ENCODE measurements at places on chromosomes 2 and 18.

DNA sequence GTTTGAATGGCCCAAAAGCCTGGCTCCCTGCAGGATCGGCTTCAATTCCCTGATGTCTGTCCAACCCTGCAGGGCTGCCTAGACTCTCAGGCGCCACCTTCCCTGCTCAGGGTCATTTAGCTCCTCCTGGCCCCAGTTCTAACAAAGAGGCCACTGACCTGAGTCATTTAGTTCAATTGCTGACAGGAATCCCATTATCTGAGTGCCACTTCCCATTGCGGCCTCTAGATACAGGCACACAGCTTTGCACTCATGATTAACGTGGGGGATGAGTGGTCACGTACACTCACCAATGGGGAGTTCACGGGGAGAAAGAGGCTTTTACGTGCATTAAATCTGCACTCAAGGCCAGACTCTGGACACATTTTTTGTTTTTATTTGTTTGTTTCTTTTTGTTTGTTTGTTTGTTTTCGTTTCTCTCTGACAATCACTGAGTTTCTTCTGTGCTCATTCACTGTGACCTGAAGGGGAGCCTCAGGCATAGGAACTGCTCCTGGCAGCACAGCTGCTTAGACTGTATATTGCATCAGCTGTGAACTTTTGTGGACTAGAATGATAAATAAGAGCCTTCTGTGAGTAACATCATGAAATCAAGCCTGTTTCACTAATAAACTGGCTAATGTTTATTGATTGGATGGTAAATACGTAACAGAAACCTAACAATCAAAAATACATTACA lies 118.9 kb upstream of the CTNNA2 start:
- no peak for DNase-seq

DNA sequence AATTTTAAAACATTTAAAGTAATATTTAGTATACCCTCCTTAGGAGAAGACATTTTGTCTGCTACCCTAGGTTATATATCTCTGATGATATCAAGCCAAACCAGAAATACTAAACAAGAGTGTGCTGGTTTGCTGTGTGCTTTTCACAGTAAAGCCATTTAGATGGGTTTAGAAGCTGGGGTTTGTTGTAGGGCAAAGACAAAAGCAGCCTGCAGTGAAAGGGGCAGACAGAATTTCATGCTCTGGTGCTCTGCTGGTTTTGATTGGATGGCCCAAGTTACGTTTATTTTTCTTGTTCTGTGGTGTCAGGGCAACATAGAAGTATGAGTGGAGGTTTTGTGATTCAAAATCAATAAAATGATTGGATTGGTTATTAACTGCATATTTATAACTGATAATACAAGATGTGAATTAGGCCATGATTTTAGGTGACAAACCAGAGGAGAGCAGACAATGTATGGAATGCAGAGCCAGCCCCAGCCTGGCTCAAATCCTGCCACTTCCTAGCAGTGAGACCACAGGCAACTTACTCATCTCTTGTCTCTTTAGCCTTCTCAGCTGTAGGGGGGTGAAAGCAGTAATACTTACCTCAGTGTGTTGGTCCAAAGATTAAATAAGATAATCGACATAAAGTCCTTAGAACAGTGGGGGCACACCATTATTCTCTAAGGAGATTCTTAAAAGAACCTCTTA lies 30.9 kb upstream of the IER3IP1 start:
- no peak for DNase-seq

DNA sequence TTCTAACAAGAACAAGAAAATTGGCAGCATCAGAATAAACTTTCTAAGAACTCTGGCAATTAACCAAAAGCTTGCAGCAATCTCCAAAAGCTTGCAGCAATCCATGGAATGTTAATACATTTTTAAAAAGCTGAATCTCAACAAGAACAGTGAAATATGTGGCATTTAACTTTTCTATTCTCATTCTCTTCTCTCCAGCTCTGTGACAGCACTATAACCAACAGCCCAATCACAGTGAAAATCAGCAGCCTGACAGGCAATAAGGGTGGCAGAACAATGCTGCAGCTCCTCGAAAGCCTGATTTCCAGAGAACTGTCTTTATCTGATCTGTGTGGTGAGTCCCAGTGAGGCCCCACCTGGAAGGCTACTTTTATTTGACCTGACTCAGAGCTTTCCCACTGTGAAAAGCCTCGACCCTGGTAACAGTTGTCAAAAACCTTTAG lies 60.0 kb downstream of the TMEM131 start:
- DNase-seq, result no peak

DNA sequence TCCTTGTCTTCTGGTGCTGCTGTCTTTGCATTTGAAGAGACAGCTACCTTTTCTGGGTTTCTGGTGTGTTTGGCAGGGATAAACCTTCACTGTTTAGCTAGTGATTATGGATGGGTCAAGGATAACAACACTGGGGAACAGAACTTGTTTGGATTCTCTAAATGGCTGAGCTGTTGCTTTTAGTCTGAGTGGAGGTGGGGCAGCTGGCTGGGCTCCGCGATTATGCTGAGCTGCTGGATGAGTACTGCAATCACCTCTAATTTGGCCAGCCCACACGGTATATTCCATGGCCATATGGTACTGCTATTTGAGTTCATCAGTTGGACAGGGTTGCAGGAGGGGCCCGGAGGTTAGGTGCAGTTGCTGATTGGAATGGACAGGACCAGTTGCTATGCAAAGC lies 361.6 kb upstream of the TFPI start:
- no peak for DNase-seq

DNA sequence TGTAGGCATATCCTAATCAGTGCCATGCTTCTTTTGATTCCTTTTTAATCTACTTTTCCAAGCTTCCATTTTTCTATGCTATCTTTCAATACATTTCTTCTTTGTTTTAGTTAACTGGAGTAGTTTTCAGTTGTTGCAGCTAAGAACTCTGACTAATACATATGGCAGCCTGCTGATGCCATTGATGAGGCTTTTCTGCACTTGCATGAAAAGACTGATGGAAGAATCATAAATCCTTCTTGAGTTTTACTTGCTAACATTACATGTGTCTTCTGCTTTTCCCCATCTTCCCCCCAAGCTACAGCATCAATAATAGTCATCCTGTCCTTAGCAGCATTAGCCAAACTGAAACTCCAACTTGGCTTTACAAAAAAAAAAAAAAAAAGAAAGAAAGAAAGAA lies 203.3 kb downstream of the LRP1B start:
- DNase-seq, result no peak

DNA sequence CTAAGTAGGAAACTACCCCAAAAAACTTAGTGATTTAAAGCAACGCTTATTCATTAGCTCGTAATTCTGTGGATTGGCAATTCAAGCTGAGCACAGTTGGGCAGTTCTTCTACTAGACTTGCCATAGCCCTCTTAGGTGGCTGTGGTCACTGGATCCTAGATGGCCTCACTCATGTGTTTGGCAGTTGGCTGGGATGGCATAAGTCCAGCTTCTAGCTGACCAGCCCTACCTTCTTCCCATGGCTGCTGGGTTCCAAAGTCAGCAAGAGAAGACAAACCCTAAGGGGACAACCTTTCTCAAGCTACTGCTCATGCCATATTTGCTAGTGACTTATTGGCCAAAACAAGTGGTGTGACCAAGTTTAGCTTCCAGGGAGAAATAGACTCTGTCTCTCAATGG lies 95.3 kb downstream of the COPS8 start:
- DNase-seq, result no peak

DNA sequence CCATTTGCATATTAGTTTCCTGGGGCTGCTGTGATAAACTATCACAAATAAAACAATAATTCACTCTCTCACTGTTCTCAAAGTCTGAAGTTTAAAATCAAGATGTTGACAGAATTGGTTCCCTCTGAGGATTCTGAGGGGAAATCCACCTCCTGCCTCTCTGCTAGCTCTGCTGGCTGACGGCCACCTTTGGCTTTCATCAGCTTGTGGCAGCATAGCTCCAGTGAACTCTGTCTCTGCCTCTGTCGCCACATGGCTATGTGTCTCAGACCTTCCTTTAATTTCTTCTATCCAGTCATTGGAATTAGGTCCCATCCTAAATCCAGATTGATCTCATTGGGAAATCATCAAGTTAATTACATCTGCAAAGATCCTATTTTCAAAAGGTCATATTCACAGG lies 38.9 kb upstream of the TRIM43 start:
- no peak for DNase-seq

DNA sequence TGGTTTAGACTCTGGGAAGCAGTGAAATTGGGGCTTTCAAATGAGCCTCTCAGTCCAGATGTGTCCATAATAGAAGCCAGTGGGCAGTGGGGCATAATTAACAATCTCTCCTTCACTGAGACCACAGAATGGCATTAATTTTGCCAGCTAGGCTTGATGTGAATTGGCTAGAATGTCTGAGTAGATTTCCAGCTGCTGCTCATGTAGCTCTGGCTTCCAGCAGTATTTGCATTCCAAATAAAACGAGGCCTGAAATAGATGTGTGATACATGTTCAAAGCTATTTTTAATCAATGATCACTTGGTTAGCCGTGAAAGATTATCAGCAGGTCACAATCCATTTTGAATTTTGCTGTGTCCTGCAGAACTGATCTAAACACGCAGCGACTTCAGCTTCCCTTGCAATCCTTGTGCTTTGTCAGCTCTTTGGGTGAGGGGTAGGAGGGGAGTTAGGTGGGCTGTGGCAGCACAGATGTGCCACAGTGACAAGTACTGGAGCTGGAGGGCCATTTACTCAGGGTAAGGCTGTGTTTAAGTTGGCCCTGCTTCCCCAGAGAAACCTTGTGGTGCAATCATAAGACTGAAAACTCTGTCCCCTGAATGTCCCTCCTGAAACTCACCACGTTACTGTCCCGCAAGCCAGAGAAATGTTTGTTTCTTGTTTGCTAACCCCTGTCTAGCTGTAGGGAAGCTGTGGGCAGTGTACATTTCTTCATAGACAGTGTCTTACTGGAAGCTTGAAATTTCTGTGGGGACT lies 56.9 kb upstream of the TMEM178A start:
- DNase-seq, result no peak

DNA sequence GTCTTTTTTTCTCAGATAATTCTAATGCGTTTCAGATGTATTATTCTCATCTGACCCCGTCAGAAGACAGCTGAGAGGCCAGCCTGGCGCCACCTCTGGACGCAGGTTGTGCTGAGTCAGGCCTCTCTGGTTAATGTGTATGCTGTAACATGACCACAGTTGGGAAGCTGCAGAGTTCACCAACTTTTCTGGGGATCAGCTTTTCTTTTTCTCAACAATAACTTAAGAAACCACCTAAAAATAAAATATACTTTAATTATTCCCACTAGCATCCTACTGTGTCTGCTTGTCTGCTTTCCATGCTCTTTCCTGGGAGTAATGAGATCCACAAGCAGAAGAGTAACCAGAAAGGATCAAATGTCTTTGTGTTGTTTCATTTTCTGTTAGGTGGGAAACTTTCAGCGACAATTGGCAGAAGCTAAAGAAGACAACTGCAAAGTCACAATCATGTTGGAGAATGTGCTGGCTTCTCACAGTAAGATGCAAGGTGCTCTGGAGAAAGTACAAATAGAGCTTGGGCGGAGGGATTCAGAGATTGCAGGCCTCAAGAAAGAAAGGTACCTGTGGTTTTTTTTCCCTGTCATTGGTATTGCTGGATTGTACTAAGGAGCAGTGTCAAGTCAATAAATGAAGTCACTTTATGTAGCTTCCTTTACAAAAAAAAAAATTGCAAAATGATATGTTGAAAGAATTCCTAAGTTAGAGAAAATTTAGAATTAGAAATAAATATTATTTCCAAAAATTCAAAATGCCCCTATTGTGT lies 79.8 kb downstream of the CCDC150 start:
- DNase-seq, result no peak

DNA sequence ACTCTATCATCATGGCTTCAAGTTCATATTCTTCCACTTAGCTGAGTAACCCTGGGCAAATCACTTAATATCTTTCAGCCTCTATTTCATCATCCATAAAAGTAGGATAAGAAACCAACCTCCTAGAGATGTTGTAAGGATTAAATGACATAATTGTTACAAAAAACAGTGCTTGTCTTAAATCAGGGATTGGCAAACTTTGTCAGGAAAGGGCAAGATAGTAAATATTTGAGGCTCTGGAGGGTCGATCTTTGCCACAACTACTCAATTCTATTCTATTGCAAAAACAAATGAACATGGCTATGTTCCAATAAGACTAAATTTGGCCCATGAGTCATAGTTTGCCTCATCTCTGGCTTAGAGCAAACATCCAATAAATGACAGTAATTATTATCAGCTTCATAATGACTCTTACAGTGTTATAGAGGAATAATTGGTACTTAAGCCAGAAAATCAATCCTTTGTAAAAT lies 184.7 kb downstream of the SATB2 start:
- DNase-seq, result no peak

DNA sequence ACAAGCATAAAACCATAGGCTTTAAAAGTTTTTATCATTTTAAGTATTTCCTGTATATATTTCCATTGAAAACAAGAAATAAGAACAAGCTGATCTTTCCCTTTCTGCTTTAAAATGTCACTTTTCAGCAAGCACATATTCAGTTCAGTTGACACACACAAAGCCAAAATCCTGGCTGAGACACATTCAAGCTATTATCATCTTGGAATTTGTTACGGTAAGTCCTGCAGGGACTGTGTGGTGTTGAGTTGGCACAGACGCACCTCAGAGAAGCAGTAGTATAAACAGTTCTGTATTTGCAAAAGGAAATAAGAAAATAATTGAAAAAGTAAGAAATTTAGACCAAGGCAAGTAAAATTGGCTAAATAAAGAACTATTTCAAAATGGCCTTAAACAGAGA lies 10.4 kb upstream of the DAW1 start:
- no peak for DNase-seq

All from germinal center (tissue), 1 donor.